Thoracic aorta (tissue), 2 donors: ENCODE measurements at places on chromosomes 7 and 10.

- no peak for DNase-seq
Measured at GRCh38 chr10:69344591-69345252, 66.4 kb downstream of the HK1 start.

GRCh38 chr7:84042110-84042539, 152.5 kb downstream of the SEMA3A start:
- no peak for DNase-seq

GRCh38 chr7:55044791-55045190, 26.0 kb downstream of the EGFR start:
- no peak for DNase-seq

- no peak for DNase-seq
Measured at GRCh38 chr10:1932692-1933094, 195.4 kb upstream of the ADARB2 start.

GRCh38 chr7:14085901-14086300, 96.4 kb upstream of the ETV1 start:
- no peak for DNase-seq
